ENCODE measurements at places on chromosomes 7 and 10.

DNA sequence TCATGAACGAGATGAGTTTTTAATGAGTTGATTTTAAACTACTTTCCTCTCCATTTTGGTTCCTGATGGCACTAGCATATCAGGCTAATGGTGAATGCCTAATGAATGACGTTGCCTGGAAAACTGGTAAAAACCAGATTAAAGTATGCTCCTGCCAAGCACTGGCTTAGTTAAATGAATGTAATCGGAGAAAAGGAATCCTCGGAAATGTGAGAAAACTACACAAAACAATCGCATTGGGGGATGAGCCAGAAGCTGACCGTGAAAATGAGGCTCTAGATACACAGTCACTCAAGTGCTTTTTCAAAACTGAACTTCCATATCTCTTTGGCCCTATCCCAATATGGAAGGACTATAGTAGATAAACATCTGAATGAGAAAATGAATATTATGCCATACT, 153.8 kb upstream of the COL1A2 start:
- no peak for DNase-seq

DNA sequence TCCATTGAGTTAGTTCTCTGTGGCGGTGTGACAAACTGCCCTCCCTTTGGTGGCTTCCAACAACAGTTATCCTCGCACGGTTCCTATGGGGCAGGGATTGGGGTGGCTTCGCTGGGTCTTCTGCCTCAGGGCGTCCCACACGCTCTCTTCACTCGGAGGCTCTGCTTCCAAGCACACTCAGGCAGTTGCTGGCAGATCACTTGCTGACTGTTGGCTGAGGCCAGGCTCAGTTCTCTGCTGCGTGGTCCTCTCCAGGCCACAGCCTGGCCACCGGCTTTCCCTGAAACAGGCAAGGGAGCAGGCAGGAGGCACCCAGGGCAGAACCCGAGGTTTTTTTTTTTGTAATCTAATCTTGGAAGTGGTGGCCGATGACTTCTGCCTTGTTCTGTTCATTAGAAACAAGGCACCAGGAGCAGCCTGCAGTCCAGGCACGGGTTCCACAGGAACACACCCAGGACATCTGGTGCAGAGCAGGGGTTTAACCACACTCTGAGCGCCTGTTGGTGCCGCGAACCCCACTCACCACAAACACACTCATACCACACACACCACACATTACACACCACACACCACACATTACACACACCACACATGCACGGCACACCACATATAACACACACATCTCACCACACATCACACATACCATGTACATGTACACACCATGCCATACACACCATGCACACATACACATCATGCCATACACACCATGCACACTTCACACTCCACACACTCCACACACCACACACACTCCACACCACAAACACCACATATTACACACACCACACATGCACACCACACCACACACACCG, 112.2 kb downstream of the PTPN20 start:
- DNase-seq: no peak

DNA sequence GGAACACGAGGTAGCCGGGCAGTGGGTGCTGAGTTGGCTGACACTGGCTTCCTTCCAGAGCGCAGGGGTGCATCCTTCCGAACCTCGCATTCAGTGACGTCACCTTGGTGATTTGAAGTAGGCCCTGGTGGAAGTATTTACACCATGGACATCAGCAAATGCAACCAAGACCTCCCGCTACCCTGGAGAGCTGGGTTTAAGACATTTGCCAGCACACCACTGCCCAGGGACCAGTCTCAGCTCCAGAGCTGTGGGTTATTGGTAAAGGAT, 106.4 kb upstream of the GPR26 start:
- no peak for DNase-seq

- DNase-seq: no peak
Measured at GRCh38 chr10:118978316-118978997, 51.1 kb upstream of the NANOS1 start.

- no peak for DNase-seq
Measured at GRCh38 chr10:117716889-117717288, 174.3 kb downstream of the EMX2 start.

GRCh38 chr10:44911081-44911540, at the start of gene TMEM72:
Gene TMEM72 (plus strand): TSS chr10:44911337. CDS start chr10:44911513, 176 bp downstream.
- no peak for DNase-seq

- DNase-seq: no peak
Measured at GRCh38 chr7:23290993-23291392, 8.1 kb upstream of the MALSU1 start.

DNA sequence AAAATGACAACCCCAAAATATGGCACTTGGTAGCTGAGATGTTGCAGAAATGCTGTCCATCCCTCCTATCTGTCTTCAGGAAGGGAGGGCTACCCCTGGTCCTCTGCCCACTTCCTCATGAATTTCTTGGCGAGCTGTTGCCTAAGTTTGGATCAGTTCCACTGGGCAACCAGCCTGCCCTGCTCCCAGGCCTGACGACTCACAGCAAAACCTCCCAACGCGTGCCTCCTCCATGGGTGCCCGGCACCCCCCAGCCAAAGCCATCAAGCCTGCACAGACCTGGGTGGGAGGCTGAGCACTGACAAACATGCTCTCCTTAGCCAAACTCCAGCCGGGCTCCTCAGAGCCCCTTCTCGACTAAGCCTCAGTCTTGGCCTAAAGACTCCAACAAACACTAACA, 8.9 kb downstream of the VSTM4 start:
- DNase-seq: no peak

DNA sequence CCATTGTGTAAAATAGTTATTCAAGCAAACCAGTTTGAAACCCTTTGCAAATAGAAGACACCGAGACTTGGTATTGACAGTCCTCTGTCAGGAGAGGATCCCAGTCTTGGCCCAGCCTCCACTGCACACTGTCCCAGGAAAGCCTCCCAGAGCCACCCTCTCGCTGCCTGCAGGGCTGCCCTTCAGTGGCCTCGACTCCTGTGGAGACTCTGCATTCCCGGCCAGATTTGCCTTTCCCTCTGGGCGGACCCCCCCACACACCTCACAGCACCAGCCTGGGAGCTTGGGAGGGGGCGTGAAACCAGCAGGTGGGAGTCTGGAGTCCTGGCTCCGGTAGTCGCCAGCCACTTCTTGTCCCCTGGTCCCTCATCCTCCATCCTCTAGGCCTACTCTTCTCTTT, 48.7 kb downstream of the GRK5 start:
- DNase-seq: no peak

DNA sequence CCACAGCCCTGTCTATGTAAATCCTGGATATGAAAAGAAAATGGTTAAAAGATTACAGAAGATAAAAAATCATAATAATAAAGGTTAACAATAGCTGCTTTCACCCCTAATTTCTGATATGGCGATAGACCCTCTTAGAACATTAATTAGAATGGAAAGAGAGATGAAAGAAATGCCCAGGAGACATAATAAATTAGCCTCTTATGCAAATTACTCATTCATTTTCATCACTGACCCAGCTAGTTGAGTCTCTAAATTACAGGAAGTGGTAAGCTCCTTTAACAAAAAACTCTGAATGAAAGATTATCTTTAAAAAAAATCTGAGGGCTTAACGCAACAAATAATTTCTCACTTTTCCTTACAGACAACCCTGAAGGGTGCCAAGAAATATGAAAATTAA, 12.4 kb downstream of the GFRA1 start:
- DNase-seq: no peak

DNA sequence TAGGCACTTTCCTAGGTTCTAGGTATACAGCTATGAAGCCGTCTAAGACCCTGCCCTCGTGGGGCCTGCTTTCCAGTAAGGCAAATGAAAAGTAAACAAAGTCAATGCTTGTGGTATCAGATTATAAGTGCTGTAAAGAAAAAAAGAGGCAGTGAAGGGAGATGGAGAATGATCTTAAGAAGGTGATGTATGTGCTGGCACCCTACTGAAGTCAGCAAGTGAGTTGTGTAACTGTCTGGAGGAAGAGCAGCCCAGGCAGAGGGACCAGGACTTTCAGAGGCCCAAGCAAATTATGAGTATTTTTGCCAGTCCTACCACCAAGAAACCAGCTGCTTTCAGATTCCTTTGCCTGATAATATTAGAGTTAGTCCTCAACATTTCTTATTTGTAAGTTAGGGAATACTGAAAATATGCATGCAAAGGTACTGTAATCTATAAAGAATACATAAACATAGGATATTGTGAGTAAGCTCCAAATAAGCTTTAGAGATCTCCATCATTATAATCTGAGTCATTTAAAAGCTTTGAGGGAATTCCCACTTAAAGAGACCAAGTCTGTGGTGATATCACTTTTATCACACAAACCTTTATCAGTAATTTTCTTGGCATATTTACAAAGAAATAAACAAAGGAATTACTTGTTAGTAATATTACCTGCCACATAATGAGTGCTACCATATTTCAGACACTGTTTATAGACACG, 329.2 kb upstream of the LRGUK start:
- DNase-seq: no peak

DNA sequence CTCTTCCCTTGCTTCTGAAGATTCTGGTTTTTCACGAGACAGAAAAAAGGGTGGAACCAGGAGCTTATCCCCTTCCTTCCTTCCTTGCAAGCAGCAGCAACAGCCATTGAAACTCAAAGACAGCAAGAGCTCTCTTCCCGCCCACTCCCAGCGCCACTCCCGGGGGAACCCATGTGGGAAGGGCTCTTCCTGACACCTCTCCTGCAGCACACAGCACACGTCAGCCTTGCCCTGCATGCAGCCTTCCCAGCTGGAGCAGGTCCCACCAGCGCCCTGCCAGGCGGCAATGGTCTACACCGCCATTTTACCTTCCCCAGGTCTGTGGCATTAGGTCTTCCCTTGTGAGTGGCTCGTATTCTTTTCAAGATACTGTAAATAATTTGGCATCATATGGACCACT, 161.8 kb downstream of the MGMT start:
- DNase-seq: no peak

DNA sequence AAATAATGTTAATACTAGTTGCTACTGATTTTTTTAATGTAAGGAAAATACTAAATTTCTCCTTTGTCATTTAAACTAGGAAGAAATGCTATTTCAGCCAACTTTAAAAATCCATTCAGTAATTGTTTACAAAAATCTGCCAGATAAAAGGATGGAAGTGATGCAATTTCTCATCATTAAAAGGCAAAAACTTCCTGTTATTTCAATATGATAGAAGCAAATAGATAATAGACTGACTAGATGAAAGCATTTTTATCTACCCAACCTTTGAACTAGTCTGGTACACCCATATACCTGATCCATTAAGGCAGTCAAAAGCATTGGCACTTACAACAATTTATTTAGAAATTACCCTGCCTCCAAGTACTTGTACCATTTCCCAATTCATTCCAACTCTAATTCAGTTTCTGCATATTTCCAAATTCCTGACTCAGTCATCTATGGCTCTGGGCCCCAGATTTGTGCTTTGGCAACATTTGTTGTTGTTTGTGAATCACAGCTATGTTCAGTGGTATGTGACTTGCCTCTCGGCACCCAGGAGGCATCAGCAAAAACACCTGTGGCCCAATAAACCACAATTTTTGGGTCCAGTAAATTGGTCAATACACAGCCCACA, 482.6 kb upstream of the SEMA3A start:
- DNase-seq: no peak

- DNase-seq: no peak
Measured at GRCh38 chr7:94188350-94188749, 184.2 kb upstream of the BET1 start.

- DNase-seq: no peak
Measured at GRCh38 chr10:77448226-77448625, 189.4 kb downstream of the KCNMA1 start.

GRCh38 chr7:140390466-140391190, 7.7 kb downstream of the SLC37A3 start:
- DNase-seq: no peak

DNA sequence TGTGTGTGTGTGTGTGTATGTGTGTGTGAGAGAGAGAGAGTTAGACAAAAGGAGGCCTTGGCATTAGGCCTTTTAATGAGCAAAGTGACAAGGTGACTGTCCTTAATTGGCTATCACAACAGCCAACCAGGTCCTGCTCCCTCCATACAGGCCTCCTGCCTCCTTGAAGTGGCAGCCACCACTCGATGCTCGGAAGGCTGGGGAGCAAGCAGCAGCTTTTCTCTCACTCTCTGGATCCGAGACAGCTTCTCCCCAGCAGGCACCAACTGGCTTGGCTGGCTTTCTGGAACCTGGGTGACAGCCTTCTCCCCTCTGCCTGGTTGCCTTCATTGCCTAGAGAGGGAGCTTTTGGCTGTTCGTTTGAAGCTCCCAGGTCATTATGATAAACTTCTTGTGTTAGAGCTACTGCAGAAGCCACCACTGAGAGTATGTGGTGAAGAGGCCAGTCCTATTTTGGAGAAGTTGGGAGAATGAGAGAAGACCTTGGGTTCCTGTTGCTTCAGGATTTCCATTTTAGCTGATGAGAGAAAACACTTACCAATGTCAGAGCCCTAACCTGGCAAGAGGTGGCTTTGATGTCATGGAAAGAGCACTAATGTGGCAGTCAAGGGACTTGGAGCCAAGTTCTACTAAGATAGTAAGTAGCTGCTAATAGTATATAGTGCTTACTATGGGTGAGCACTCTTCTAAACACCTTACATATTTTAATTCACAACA, 37.6 kb downstream of the RPS24 start:
- DNase-seq: no peak

GRCh38 chr7:112377593-112377992, 72.7 kb upstream of the IFRD1 start:
- DNase-seq: no peak

DNA sequence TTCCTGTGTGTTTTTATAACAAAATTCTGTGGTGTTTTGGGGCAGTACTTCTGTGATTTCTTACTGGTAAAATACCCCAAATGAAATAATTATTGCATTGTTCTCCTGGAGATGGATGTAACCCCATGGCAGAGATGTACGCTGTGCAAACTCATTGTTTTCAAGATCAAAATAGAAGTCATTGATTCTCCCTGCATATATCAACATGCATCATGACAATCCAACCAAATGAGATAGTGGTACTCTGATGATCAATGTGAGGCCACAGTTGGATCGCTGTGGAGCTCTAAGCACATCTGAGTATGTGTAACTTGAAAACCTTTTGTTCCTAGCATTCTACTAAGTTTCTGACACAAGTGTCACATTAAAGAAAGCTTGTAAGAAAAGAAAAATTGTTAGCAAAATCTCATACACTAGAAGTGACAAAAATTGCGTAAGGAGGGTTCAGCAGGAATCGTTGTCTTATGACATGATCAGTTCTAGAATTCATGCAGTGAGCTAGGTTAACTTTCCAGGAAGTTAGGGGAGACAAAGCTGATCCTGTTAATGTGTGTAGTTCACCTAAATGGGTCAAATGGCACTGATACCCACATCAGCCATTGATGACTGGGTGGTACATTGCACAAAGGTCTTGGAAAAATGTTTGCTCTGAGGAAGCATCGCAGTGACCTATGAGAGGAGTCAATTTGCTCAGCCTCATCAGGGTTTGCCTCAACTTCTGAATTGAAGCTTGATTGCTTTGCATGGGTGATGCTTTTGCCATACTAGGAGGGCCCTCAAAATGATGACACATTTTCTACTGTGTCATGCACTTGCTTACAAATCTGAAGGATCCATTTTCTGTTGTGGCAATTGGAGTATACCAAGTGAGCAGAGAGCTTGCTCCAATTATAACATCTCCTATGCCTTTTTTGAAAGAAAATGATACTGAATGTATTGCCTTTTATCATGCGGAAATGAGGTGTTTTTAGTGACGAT, 145.1 kb downstream of the PLXDC2 start:
- DNase-seq: no peak
